ENCODE measurements at places on chromosomes 5 and 9.
A peak's percentile ranks its signal among the peaks of the same experiment; 100 is the strongest.

- DNase-seq = no peak
Observed at GRCh38 chr9:38288502-38288901, 104.0 kb upstream of the ALDH1B1 start.

- DNase-seq = no peak
Observed at GRCh38 chr5:9370256-9370655, 175.6 kb downstream of the SEMA5A start.

GRCh38 chr5:145660897-145661640, 174.1 kb downstream of the PRELID2 start:
- DNase-seq = no peak

GRCh38 chr5:138753794-138754698, 821 bp downstream of the CTNNA1 start:
- peak; percentile 70 for DNase-seq

DNA sequence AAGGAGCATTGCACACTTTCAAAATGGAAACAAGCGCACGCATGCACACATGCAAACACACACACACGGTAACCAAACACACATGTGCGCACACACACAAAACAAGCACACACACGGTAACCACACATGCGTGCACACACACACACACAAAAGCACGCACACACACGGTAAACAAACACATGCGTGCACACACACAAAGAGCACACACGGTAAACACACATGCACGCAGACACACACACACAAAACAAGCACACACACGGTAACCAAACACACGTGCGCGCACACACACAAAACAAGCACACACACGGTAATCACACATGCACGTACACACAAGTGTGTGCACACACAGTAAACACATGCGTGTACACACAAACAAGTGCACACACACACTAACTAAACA, 19.3 kb upstream of the SLC6A3 start:
- DNase-seq = no peak
